NCI-H526 (cell line): ENCODE measurements at places on chromosomes 16 and 17.

DNA sequence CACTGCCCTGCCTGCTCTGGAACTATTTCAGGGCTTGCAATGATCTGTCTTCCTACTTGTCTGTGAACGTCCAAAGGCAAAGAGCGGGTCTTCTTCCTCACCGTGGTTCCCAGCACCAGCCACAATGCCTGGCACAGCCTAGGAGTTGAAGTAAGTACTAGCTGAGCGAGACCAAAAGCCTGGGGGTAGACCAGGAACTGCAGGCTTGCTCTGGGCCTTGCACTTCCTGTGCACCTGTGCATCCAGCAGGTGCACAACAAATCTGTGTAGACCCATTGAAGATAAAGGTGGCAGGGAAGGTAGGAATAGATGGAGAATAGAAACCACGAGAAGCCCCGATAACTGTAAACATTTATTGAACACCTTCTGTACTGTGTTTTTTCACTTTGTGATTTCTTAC lies 4.6 kb downstream of the FAM171A2 start:
- no peak for DNase-seq

GRCh38 chr16:72475688-72476087 lies 303.7 kb upstream of the PMFBP1 start:
- DNase-seq = no peak

- no peak for DNase-seq
Measured at GRCh38 chr17:2736956-2737355, 12.5 kb downstream of the CCDC92B start.

DNA sequence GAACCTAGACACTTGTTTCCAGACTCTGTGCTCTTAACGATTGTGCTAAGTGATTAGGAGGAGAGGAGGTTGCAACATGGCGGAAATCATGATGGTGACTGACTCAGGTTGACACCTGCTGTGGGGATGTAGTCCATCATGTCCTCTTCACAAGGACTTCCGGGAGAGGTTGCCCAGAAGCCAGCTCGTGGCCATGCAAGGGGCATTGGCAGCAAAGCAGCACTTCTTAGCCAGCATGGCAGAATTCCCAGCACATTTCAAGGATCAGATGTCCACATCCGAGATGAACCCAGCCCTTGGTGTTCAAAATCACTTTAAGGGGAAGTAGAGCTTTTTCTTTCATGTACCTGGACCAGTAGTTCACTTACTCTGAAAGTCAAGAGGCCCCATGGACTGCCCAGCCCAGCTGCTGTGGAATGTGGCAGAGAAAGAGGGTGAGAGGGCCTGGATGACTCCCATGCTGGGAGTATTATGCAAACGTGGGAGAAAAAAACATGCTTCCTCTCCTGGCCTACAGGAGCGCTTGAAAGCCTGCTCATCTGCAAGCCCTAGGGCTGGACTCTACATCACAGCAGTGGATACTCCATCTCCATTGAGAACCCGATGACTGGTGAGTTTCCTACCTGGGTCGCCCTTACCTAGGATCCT lies 65.5 kb downstream of the IRX6 start:
- no peak for DNase-seq

DNA sequence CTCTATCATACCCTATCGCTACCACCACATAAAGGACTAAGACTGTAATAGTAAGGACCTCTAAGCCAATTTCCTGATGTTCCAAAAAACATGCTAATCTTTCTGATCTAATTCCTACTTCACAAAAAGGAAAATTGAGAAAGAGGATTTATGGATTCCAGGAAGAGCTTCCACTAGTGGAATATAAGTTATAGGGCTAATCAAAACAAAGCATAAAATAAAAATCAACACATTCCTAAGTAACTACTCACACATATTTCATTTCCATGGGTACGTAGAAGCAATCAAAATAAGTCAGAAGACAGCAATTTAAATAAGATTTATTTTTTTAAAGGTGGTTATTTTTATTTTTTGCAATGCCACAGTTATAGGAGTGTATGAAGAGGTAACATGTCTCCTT lies 12.4 kb downstream of the CCDC43 start:
- no peak for DNase-seq

DNA sequence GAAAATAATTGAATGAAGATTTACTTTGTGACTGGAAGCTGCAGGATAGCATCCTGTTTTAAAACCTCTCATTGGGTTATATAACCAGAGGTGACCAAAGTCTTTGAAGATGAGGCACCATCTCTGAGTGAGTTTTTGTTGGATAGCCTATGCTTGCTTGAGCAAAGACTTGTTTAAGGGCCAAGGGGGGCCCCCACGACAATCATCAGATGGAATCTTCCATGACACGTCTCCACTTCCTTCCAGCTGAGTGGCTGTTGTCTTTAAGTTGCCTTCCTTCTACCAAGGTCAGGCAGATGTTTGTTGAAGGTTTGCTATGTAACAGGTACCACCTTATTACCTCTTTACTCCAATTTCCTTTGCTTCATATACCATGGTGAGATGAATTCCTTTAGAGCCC lies 188.8 kb downstream of the PRKCA start:
- no peak for DNase-seq

DNA sequence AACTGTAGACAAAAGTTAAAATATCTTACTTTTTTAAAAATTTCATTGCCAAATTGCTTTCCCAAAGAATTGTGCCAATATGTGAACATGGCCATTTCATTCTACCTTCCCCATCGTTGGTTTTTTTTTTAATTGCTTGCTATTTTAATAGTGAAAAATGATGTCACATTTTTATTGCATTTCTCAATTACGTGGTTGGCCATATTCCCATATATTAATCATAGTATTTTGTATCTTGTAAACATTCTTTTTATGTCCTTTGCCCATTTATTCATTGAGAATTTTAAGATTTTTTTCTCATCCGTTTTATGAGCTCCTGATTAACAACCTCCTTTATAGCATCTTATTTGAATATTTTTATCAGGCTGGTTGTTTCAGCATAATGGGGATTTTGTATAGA lies 7.2 kb downstream of the OMG start:
- no peak for DNase-seq

DNA sequence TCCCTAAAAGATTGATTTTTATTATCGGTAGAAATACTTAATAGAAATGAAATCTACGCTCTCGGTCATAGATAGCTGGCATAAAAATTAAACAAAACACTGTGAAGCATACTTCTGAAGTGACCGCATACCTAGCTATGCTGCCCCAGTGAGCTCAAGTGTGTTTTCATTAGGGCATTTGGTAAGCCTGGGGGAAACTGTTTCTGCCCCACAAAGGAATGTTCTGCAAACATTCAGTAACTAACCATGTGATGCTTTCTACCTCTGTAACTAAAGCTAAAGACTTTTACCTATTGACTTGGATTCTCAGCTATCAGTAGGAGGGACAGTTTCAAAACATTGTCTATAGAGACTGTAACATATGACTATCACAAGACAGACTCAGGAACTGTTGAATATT lies 93.5 kb upstream of the HSBP1 start:
- no peak for DNase-seq

DNA sequence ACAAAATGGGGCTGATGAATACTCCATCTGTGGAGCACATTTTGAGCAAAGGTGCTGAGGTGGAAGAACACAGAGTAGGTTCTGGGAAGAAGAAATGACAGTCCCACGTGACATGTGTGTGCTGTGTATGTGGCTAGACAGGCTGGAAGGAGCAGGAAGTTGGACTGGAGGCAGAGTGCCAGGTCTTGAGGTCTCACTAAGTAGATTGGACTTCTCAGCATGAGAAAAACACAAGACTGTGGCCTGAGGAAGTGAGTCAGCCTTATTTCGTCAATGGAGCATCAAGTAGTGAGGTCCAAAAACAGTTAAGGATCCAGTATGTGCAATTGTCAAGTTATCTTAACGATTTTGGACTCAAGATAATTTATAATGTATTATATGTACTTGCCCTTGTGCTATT lies 736.5 kb downstream of the KCNJ2 start:
- no peak for DNase-seq

DNA sequence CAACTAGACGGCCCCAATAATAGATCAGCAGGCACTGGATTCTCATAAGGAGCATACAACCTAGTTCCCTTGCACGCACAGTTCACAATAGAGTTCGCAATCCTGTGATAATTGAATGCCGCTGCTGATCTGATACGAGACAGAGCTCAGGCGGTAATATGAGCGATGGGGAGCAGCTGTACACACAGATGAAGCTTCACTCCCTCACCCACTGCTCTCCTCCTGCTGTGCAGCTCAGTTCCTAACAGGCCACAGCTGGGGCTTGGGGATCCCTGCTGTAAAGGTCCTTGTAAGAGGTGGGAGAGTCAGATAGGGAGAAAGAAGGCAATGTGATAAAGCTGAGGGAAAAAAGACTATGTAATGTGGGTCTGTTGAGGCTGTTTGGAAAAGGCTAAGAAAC lies 577.5 kb downstream of the RBFOX1 start:
- no peak for DNase-seq

DNA sequence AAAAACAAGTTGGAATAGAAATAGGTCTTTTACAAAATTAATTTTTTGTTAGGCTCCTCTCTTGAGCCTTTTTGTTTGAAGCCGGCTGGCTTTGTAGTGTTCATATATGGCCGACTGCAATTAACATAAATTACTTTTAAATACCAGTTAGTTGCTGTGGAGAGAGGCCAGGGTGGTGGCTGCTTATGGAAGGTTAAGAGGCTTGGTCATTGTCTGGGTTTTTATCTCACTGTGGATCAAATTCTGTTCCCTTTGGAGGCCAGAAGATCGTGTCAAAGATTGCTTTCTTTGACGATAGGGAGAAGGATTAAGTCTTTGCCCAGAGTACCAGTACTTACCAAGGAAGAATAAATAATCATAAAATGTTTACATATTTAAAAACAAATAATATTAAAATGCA lies 39.9 kb downstream of the MSI2 start:
- DNase-seq = peak; percentile 47

DNA sequence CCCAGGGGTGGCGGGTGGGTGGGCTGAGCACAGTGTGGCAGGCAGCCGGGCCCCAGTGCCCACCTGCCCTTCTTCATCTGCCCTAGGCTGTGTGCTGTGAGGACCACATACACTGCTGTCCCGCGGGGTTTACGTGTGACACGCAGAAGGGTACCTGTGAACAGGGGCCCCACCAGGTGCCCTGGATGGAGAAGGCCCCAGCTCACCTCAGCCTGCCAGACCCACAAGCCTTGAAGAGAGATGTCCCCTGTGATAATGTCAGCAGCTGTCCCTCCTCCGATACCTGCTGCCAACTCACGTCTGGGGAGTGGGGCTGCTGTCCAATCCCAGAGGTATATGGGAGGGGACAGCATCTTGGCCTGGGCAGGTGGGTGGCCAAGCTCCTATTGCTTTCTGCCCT lies 6.4 kb downstream of the GRN start:
- DNase-seq = no peak

DNA sequence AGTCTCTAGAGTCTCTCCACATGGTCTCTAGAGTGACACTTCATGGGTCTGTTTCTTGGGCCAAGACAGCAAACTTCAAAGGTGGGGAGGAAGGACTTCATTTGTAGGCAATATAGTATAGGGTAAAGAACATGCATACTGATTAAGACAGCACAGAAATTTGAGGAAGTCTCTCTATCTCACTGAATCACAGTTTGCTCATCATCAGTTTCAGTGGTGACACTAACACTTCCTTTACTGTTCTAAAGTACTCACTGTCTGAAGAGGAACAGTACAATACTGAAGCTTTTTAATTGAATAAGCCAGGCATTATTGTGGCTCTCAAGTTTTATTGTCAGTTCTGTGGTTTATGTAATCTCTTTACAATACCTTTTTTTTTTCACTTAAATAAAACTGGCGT lies 656.4 kb upstream of the CDH8 start:
- no peak for DNase-seq

GRCh38 chr16:67433131-67433719 lies 2.3 kb downstream of the HSD11B2 start:
- DNase-seq = no peak

GRCh38 chr16:80500116-80500859 lies 40.5 kb upstream of the DYNLRB2 start:
- DNase-seq = no peak

- peak; percentile 77 for DNase-seq
Measured at GRCh38 chr16:72927199-72928089, 120.5 kb downstream of the ZFHX3 start.

DNA sequence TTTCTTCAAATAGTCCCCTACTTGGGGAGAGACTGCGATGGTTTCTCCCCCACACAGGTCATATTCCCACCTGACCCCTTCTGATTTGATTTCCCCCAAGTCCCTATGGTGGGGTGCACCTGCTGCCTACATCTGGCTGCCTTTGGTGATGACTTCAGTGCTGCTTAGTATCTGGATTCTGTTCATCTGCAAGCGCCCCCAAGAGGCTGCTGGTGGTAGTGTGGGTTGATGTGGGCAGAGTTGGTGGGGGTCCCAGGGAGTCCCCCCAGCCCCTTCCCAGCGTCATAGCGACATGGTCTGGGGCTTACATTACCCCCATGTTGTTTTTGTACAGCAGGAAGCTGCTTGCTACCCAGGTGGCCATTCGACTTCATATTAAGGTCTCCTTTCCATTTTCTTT lies 99.2 kb downstream of the NTN1 start:
- peak; percentile 9 for DNase-seq

GRCh38 chr16:11164482-11165270 lies 91.3 kb downstream of the SOCS1 start:
- no peak for DNase-seq

DNA sequence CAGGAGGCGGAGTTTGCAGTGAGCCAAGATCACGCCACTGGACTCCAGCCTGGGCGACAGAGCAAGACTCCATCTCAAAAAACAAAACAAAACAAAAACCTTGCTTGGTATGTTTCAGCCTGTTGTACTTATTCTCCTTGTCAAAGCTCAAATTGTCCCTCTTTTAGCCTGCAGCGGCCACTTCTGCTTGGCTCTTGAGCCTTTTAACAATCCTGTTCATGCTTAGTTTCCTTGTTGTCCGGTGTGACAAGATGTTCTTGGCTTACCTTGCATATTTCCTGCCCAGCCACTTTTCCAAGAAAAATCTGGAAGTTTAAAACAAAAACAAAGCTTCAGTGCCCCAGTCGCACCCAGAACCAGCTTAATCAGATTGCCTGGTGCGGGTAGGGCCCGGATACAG lies 81.0 kb downstream of the ABCC1 start:
- DNase-seq = no peak

- DNase-seq = no peak
Measured at GRCh38 chr17:34151102-34151501, 104.0 kb upstream of the CCL2 start.

- DNase-seq = no peak
Measured at GRCh38 chr16:4602331-4602730, 12.4 kb downstream of the UBALD1 start.

- DNase-seq = peak; percentile 18
Measured at GRCh38 chr17:39603304-39604016, 4.3 kb downstream of the NEUROD2 start.

DNA sequence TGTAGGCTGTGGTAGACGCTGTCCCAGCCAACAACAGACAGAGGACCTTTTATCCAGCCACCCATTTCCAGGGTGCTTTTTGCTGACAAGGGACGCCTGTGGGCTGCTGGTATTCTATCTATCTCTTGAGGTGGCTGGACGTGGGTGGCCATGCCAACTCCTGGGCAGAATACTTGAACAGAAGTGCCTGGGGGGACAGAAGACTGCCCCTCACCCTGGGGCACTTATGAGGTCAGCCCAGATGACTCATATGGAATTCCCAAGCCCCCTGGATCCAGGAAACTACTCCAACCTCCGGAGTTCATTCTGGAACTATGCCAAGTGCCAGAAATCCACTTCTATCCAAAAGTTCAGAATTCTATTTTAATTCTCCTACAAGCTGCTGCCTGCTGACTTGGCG lies 61.3 kb downstream of the CDRT4 start:
- DNase-seq = no peak

- DNase-seq = peak; percentile 72
Measured at GRCh38 chr17:64661976-64662773, at the start of gene SMURF2. SMURF2 (minus strand) TSS chr17:64662307; CDS start chr17:64661880, 427 bp downstream.

- DNase-seq = peak; percentile 59
Measured at GRCh38 chr17:69716556-69716955, 302.1 kb downstream of the MAP2K6 start.

GRCh38 chr16:78097548-78097947 lies 1.9 kb upstream of the WWOX start:
- no peak for DNase-seq
